DMS79 treated with DMSO at 0.1 percent for 48 hours (cell line): ENCODE measurements at places on chromosomes 6 and 20.

- DNase-seq: no peak
Measured at GRCh38 chr6:32744776-32745175, 3.6 kb downstream of the HLA-DQA2 start.

- no peak for DNase-seq
Measured at GRCh38 chr6:140441256-140441655, 1066.8 kb upstream of the CITED2 start.

- no peak for DNase-seq
Measured at GRCh38 chr6:52254731-52255378, 10.6 kb upstream of the IL17F start.

- no peak for DNase-seq
Measured at GRCh38 chr6:152272486-152272885, 364.7 kb downstream of the SYNE1 start.

DNA sequence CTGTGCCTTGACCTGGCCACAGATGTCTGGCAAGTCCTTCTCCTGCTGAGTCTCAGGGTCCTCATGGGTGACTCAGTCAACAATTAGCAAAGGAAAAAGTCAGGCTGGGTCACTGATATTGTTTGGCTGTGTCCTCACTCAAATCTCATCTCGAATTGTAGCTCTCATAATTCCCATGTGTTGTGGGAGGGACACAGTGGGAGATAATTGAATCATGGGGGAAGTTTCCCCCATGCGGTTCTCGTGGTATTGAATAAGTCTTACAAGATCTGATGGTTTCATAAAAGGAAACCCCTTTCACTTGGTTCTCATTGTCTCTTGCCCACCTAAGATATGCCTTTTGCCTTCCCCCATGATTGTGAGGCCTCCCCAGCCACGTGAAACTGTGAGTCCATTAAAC is 45.7 kb downstream of the PREX1 start:
- no peak for DNase-seq

- no peak for DNase-seq
Measured at GRCh38 chr6:17721671-17722070, 14.9 kb upstream of the NUP153 start.

GRCh38 chr6:37522836-37523235 is 23.1 kb upstream of the CCDC167 start:
- no peak for DNase-seq

GRCh38 chr6:159131709-159132108 is 37.5 kb upstream of the FNDC1 start:
- no peak for DNase-seq

- no peak for DNase-seq
Measured at GRCh38 chr20:13676682-13677081, 38.0 kb upstream of the TASP1 start.

GRCh38 chr6:93323630-93324029 is 95.7 kb downstream of the EPHA7 start:
- no peak for DNase-seq

- no peak for DNase-seq
Measured at GRCh38 chr20:34049897-34050695, 56.4 kb downstream of the RALY start.

- DNase-seq: no peak
Measured at GRCh38 chr6:127366282-127367022, 23.0 kb upstream of the ECHDC1 start.

DNA sequence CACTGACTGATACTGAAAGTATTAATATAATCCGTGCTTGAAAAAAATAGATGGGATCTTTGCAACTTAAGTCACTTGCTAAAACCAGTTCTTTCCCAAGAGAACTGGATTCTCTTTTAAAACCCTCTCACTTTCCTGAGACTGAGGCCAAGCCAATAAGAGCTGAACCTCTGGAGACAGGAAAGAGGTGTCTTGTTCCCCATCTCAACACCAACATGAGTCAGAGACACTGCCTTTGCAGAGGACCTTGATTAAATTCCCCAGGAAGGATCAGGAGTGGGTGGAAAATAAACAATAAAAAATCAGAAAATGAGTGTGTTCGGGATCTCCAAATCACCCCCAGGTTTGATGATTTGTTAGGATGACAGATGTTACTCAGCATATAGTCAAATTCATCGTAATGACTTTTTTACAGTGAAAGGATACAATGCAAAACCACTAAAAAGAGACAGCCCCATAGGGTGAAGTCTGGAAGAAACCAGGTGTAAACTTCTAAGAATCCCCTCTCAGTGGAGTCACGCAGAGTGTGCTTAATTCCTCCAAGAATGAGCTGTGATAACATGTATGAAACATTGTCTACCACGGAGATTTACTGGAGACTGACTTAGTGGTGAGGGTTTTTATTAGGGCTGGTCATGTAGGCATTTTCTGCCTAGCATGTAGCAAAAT is 122.8 kb upstream of the BEND3 start:
- no peak for DNase-seq

GRCh38 chr20:46117704-46118467 is at the start of gene CD40:
Gene CD40 (plus strand): TSS chr20:46118314. CDS start chr20:46118344, 30 bp downstream.
- no peak for DNase-seq

DNA sequence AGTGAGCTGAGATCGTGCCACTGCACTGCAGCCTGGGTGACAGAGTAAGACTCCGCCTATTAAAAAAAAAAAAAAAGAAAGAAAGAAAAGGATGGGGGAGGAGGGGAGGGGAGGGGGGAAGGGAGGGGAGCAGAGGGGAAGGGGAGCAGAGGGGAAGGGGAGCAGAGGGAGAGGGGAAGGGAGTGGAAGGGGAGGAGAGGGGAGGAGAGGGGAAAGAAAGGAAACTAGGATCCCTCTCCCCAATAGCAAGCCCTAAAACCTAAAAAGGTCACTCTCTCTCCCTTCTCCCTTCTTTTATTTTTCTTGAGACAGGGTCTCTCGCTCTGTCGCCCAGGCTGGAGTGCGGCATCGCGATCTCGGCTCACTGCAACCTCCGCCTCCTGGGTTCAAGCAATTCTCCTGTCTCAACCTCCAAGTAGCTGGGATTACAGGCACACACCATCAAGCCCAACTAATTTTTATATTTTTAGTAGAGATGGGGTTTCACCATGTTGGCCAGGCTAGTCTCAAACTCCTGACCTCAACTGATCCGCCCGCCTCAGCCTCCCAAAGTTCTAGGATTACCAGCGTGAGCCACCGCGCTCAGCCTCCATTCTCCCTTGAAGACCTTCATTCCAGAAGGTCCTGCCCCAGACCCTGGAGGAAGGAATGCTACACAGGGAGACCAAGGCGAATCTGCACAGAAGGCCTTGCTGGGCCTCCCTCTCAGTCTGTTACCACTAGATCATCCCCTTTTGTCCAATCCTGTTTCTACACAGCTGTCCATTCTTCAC is 45.8 kb upstream of the PIM1 start:
- DNase-seq: no peak

GRCh38 chr6:152313542-152314482 is 323.4 kb downstream of the SYNE1 start:
- no peak for DNase-seq

DNA sequence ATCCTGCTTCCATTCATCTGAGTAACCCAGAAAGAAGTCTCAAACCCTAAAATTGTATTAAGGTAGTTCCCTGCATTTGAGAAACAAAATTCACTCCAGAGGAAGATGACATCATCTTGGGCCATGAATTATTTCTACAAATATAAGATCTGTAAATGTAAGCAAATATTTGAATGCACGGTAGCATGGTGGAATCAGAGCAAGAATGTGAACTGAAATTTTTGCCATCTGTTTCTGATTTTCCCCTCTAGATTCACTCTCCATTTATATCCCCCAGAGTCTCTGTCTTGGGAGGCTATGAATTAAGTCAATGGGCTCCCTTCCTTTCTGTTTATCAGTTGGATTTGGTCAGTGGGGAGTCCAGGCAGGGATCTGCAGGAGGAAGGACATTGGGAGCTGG is 5.8 kb upstream of the MAP3K5 start:
- DNase-seq: no peak

- no peak for DNase-seq
Measured at GRCh38 chr20:57959018-57959417, 249.2 kb upstream of the PMEPA1 start.

DNA sequence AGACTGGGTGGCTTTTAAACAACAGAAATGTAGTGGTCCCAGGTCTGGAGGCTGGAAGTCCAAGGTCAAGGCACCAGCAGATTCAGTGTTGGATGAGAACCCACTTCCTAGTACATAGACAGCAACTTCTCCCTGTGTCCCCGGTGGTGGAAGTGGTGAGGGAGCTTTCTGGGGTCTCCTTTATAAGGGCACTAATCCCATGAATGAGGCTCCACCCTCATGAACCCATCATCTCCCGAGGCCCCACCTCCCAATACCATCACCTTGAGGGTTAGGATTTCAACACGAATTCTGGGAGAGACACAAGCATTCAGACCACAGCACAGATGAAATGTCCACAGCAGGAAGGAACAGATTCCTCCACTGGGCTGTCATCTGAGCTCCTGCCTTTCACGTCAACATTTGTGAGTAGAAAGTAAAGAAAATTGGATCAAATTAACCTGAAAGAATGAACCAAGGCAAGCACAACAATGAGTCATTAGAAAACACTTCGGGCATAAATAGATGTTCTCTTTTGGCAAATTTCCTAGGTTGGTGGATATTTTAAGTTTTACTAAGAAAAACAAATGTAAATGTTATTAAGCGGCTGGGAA is 130.7 kb downstream of the RNASET2 start:
- no peak for DNase-seq

DNA sequence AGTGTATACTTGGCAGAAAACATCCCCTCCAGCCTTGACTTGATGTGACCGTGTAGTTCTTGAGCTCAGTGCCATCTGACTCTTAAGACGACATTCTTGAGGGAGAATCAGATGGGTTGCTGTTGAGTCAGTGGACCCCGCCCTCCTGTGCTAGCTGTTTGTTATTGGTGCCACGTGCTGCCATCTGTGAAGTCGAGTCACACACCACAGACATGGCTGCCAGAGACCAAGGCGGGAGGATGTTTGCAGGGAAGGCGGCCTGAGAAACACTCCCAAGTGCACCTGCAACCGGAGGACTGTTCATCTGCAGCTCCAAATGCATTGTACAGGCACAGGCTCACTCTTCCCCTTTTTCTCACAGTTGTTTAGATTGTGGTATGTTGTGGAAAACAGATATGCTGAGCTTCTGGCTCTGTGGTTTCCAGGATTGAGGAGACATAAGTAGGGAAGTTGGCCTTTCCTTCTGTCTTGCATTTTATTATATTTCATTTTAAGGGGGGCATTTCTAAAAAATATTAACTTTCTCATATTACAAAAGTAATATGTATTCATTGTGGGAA is 345.3 kb upstream of the ZFP64 start:
- no peak for DNase-seq

DNA sequence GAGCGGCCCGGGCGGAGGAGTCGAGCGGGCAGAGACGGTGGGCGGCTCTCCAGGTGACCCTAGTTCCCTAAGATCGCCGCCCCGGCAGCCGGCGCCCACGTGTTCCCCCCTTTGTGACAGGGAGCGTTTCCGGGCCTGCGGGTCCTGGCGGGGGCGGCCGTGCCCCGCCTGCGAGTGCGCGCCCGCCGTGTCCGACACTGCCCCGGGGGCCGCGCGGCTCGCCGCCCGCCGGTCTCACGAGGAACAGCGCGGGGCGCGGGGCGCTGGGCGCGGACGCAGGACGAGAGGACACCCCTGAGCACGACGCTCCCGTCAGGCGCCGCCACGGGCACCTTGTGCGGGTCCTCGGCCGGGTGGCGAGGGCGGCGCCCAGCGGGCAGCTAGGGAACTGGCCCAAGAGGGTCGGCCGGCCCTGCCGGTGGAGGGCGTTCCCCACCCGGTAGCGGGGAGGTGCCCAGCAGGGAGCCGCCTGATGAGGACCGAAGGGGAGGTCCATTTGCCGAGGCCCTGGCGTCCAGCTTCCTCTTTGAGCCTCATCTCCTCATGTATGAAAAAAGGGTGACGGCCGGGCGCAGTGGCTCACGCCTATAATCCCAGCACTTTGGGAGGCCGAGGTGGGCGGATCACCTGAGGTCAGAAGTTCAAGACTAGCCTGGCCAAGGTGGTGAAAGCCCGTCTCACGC is at the start of gene VARS1:
VARS1 (minus strand) TSS at position 137 of the 683 bp plus-strand sequence. CDS start 535 bp downstream, outside the sequence.
- DNase-seq: peak; percentile 82

DNA sequence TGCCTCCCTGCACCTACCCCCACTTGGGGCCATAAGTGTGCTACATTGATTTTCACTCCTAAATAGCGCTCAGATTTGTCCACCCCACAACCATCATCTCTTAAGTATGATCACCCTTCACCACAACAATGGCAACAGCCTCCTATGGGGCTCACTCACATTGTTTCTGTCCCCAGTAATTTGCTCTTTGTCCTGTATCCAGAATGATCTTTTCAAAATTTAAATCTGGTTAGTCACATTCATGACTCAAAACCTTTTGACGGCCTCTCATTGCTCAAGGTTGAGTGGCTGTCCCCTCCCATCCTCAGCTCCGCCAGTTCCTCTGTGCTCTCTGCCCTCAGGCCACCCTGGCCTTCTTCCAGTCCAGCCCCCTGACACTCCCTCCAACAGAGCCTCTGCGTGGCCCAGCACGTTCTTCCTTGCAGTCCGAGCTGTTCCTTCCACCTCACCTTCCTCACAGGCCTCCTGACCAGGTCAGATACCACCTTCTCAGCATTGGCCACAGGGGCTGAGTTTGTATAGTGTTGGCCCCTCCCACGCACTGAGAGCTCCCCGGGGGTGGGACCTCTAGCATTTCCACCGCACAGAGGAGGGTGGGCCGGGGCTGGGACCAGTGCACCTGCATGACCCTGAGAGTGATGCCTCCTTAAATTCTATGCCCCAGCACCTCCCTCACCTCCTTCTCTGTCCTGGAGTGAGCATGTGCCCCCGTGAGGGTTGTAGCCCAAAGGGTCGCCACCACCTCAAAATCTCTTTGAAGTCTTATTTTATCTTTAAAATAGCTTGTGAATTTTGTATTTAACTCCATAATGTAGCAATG is 2.4 kb upstream of the PPP1R3G start:
- DNase-seq: no peak

- no peak for DNase-seq
Measured at GRCh38 chr20:635893-636338, 17.1 kb downstream of the SRXN1 start.

GRCh38 chr6:109253366-109253765 is 128.9 kb downstream of the CD164 start:
- no peak for DNase-seq

DNA sequence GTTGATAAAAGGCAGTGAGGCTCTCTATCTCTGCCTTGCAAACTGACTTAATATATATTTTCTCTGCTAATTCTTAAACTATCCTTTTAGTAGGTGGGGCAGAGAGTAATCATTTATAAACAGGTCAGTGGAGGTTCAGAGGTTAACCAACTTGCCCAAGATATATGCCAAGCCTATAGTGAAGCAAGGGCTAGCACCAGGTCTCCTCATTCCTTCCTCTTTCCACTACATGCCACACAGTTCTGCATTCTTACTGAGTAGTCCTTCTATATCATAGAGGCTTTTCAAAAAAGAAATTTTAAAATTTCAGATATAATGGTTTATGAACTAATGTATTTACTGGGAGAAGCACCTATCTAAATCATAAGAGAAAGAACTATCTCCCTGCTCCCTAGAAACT is 8.5 kb downstream of the ARG1 start:
- DNase-seq: no peak

- DNase-seq: no peak
Measured at GRCh38 chr20:59170406-59171349, 7.1 kb downstream of the ZNF831 start.

DNA sequence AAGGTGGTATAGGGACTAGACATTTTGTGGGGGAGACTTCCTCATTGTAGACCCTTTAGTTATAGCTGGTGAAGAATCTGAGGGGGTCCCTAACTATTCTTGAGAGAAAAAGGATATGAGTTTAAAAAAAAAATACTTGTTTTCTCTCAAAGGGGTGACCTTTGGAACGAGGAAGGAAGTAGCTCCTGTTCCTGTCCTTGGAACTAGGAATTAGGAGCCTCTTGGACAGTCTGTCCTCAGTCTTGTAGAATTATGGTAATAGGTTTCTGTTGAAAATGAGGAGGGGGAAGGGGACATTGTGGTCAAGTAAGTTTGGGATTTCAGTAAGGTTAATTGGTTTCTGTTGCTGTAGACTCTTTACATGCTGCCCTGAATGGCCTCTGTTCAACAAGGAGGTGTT is 56.5 kb downstream of the PLEKHG1 start:
- no peak for DNase-seq
